GM04504 (cell line): ENCODE measurements at places on chromosomes 7 and 10.

DNA sequence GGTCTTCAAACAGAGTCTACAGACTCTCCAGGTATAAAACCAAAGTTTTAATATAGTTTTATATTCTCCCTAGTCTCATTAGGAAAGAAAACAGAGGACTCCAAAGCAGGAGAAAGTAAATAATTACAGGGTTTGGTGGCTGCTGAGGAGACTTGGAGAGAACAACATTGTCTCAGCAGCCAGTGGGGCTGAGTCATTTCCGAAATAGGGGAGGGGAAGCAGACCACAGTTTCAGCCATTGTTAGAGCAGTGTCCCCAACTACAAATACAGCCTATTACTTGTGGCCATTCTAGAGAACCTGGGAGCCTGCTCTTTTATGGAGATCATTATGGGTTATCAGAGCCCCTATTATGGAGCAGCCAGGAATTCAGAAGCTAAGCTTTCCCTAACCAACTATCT lies 44.2 kb upstream of the A1CF start:
- DNase-seq: no peak

- DNase-seq: no peak
Measured at GRCh38 chr10:61452655-61453641, at the start of gene TMEM26. Gene TMEM26, minus strand, starts transcription at chr10:61453381. Its CDS starts 300 bp downstream, at chr10:61453081.

DNA sequence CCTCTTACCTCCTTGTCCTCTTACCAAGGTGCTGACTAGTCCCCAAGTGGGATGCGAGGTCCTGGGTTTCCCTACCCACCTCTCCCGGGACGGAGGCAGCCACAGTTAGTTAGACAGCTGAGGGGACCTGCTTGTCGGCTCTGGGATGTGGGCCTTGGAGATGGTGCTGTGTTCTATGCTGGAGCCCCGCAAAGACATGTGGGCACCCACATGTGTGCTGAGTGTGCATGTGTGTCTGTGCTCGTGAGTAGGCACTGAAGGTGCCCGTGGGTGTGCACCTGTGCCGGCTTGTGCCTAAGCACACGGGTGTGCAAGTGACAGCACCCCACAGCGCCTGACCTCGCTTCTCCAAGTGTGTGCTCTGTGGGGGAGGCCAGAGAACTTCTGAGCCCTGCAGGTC lies 62.2 kb downstream of the NEURL1 start:
- DNase-seq: no peak

DNA sequence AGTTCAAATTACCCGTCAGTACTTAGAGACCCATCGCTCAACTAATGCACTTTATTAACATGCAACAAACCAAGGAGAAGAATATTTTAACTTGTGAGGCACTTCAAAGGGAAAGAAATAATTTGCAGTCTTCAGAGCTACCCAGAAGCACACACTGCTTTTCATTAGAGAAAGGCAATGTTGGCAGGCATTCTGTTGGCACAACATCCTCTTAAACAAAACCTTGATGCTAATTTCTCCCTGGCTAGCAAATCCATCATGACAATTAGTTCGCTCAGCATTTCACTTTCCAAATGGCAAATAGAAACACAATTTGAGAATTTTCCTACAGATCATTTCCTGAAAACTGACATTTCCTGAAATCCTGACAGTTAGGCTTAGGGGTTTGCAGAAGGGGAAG lies 155.6 kb upstream of the FAM13C start:
- no peak for DNase-seq
